Glutamatergic neuron (in vitro differentiated cells): ENCODE measurements at places on chromosomes 1 and 21.

DNA sequence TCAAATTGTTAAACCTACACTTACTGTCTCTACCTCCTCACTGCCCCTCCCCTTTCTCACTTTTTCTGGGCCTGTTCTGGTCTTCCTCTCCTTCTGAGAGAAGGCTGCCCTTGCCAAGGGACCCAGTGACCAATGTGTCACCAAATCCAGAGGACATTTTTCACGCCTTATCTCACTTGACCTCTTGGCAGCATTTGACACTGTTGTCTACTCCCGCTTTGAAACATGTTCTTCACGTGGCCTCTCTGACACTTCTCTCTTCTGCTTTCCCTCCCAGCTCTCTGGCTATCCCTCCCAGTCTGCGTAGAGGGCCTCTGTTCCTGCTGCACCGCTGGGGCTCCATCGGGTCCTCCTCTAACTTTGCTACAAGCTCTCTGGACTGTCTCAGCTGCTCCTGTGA is 25.3 kb downstream of the KCNQ4 start:
- H3K4me1 ChIP-seq = peaks cover 4% of the 10 kb centered on the region
- no peak overlapping the region for H3K4me3 ChIP-seq
- DNase-seq = no peak
- H3K36me3 ChIP-seq = peaks cover 6% of the 10 kb centered on the region

GRCh38 chr1:97340951-97341350 is 579.9 kb downstream of the DPYD start:
- no peaks in the 10 kb centered on the region for H3K27me3 ChIP-seq
- H3K36me3 ChIP-seq = no peaks in the 10 kb centered on the region
- DNase-seq = no peak
- peaks cover 5% of the 10 kb centered on the region for H3K4me1 ChIP-seq
- no peak overlapping the region for H3K27ac ChIP-seq

DNA sequence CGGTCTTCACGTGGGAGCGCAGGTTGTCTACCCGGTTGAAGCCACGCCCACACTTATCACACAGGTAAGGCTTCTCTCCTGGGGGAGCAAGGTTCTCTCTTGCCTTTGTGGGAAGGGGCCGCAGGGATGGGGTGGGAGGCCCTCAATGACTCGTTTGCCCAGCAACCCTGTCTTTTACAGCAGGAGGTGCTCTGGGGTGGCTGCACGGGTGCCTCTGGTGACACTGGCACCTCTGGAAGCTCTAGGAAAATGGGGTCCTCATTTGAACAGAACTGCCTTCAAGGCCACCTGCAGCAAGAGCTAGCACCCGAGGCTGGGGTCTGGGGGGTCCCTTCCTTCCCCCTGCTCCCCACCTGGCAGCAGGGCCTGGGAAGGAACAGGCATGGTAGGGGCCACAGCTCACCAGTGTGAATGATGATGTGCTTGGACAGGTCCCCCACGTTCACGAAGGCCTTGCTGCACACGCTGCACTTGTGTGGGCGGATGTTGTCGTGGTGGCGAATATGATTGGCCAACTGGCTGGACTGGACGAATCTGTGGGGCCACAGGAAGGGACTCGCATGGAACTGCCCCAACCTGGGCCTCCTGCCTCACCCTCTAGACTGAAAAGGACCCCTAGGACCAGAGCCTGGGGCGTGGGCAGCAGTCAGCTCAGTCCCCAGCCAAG is 33.1 kb downstream of the ZBTB17 start:
- no peak overlapping the region for H3K27ac ChIP-seq
- H3K4me1 ChIP-seq = peaks cover 11% of the 10 kb centered on the region
- no peak overlapping the region for H3K4me3 ChIP-seq
- H3K27me3 ChIP-seq = peaks cover 8% of the 10 kb centered on the region

DNA sequence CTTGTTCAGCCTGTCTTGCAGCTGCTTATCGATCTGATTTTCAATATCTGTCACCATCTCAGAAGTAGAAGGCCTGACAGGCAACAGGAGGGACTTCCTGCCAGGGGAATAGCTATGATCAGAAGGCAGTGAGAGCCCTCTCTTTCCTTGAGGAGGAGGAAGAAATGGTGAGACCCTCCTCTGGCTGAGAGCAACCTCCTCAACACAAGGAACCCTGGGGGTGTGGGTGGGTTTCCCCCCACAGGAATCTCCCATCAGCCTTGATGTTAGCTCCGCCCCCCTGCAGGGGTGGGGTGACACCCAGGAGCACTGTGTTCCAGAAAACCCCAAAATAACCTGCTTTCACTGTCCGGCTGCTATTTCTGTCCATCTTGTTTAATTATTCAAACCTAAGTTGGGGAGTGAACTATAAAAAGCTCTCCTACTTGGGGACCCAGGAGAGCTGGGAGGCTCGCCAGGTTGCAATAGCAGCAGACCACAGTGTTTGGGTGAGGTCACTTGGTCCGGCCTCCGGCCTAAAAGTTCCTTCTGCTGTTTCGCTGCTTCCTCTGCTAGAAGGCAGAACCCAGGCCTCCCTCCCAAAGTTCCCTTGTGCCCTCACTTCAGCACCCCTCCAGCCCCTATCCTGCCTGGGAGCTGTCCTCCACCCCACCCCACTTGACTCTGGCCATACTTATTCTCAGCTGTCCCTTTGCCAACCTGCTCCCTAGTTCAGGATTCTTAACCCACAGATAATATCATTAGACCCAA is 7.8 kb upstream of the MEF2D start:
- H3K27me3 ChIP-seq = peaks cover 23% of the 10 kb centered on the region
- no peaks in the 10 kb centered on the region for H3K36me3 ChIP-seq
- H3K4me3 ChIP-seq = no peak overlapping the region
- H3K4me1 ChIP-seq = peaks cover 33% of the 10 kb centered on the region
- H3K27ac ChIP-seq = no peak overlapping the region
- DNase-seq = no peak

DNA sequence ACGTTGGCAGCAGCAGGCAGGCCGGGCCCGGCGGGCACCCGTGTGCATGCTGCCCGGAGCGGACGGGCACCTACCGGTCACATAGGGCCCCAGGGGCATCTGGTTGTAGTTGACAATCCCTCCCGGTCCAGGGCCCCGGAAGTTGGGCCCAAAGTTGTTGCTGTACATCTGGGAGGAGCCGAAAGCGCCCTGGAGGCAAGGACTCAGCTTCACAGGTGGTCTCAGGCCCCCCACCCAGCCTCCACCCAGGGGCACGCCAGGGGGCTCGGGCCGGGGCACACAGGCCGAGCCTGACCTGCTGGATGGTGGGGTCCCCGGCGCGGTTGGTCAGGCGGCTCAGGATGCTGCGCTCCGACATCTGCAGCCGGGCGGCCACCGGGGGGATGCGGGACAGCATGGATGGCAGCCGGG is 60.6 kb downstream of the KCNAB2 start:
- DNase-seq = peak; percentile 24
- H3K4me1 ChIP-seq = no peaks in the 10 kb centered on the region
- no peaks in the 10 kb centered on the region for H3K36me3 ChIP-seq
- no peak overlapping the region for H3K27ac ChIP-seq

GRCh38 chr1:54046671-54047383 is 6.2 kb downstream of the TMEM59 start:
- peaks cover 12% of the 10 kb centered on the region for H3K4me1 ChIP-seq
- no peaks in the 10 kb centered on the region for H3K36me3 ChIP-seq
- no peak overlapping the region for H3K4me3 ChIP-seq
- H3K27me3 ChIP-seq = peaks cover 2% of the 10 kb centered on the region
- no peak for DNase-seq

- H3K27me3 ChIP-seq = no peaks in the 10 kb centered on the region
- no peaks in the 10 kb centered on the region for H3K4me1 ChIP-seq
- H3K27ac ChIP-seq = no peak overlapping the region
Observed at GRCh38 chr1:238487931-238488330, 597.2 kb upstream of the ZP4 start.

GRCh38 chr1:8911416-8912309 is 33.2 kb upstream of the ENO1 start:
- H3K4me3 ChIP-seq = no peak overlapping the region
- no peak overlapping the region for H3K27ac ChIP-seq
- DNase-seq = no peak
- H3K36me3 ChIP-seq = no peaks in the 10 kb centered on the region
- H3K4me1 ChIP-seq = peaks cover 7% of the 10 kb centered on the region

DNA sequence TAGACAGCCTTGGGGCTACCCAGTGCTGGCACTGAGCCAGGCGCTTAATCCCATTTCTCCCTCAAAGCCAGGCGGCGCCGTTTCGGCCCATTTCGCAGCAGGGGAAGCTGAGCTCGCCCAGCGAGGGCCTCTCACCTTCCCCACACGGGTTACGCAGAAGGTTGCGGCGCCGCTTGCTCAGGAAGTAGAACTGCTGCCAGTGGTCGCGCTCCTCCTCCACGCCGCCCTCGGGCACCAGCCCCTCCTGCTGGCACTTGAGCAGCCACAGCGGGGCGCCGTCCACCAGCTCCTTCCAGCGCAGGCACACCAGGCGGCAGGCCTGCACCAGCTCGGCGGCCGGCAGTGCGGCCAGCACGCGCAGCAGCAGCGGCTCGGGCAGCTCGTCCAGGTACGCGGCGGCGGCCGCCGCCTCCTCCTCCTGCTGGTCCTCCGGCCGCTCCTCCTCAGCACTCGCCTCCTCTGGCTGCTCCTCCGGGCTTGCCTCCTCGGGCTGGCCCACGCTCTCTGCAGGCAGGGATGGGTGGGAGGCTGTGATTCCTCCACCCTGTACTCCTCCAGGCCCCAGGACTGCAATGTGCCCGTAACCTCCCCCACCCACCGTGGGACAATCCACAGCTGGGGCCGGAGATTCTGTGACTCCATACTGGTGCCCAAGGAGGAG is 3.8 kb downstream of the FBXO2 start:
- H3K27ac ChIP-seq = peak overlapping the region; percentile 8
- H3K4me1 ChIP-seq = peaks cover 9% of the 10 kb centered on the region
- peaks cover 8% of the 10 kb centered on the region for H3K27me3 ChIP-seq
- peak overlapping the region; percentile 71 for H3K4me3 ChIP-seq

- peaks cover 18% of the 10 kb centered on the region for H3K4me1 ChIP-seq
- no peaks in the 10 kb centered on the region for H3K36me3 ChIP-seq
- no peak overlapping the region for H3K4me3 ChIP-seq
- no peak for DNase-seq
- no peak overlapping the region for H3K27ac ChIP-seq
Observed at GRCh38 chr1:205275133-205275532, 46.4 kb downstream of the NUAK2 start.

DNA sequence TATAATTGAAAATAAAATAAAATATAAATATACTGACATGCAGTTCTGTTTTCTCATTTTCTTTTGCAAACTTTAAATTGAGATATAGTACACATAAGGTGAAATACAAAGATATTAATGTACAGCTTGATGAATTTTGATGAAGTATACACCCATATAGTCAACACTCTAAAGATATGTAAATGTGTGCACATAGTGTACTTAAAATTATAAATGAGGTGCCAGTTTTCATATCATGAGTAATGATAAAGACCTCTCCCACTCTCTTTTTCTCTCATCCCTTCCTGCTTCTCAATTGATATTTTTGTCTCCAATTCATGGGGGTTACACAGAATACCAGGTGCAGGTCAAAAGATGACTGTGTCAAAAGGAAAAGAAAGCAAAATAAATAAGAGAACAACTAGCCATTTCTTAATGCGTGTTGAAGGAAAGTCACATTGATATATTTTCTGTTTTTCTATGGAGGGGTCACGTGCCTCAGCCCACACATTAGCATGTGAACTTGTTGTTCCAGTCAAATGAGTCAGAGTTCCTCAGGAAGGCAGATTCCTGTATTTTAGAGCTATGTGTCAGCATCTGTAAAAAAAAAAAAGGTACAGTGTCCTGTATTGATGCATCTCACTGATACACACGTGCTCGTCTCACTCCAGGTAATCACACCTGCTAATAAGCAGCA is 64.3 kb upstream of the HOOK1 start:
- H3K4me3 ChIP-seq = no peak overlapping the region
- no peak for DNase-seq
- no peaks in the 10 kb centered on the region for H3K27me3 ChIP-seq
- no peak overlapping the region for H3K27ac ChIP-seq
- peaks cover 2% of the 10 kb centered on the region for H3K4me1 ChIP-seq

DNA sequence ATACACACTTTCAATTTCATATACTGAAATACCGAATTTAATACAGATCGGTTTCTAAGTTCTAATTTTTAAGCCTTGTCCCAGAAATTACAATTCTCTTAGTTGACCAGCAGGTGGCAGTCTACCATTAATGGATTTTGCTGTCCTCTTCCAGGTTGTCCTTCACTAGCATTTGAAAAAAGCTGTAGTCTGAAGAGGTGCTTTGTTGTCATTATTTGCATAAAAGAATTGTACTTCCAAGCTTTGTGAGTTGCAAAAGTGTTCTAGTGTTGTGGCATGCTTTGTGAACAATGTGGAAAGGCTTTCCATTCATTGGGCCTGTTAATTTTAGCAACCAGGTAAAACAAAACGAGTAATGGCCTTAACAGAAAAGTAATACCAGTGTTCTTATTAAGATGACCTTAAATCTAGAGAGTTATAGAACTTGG is 193.6 kb downstream of the RPS6KC1 start:
- no peaks in the 10 kb centered on the region for H3K27me3 ChIP-seq
- DNase-seq = no peak
- peaks cover 17% of the 10 kb centered on the region for H3K4me1 ChIP-seq

- no peaks in the 10 kb centered on the region for H3K36me3 ChIP-seq
- DNase-seq = no peak
- peaks cover 1% of the 10 kb centered on the region for H3K27me3 ChIP-seq
- H3K4me1 ChIP-seq = peaks cover 12% of the 10 kb centered on the region
- H3K4me3 ChIP-seq = no peak overlapping the region
- H3K27ac ChIP-seq = no peak overlapping the region
Observed at GRCh38 chr1:232176222-232176621, 453.7 kb downstream of the SIPA1L2 start.

DNA sequence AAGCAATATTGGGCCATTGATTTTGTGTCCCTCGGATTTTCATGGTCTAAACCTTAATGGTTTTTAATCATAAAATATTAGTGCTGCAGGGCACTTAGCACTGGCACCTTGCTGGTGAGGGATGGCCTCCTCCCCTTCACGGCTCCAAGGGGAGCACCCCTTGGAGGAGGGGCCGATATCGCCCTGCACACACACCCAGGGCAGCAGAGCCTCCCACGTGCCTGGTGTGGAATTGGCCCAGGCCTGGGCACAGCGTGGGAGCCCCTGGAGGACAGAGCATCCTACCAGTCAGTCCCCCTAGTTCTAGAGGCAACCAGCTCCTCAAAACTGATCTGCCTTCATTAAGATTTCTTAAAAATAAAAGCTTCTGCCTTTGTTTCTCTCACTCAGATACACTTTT is 90.7 kb upstream of the CSF3R start:
- peaks cover 56% of the 10 kb centered on the region for H3K4me1 ChIP-seq
- H3K27ac ChIP-seq = peak overlapping the region; percentile 96
- H3K36me3 ChIP-seq = peaks cover 5% of the 10 kb centered on the region
- H3K27me3 ChIP-seq = peaks cover 36% of the 10 kb centered on the region

DNA sequence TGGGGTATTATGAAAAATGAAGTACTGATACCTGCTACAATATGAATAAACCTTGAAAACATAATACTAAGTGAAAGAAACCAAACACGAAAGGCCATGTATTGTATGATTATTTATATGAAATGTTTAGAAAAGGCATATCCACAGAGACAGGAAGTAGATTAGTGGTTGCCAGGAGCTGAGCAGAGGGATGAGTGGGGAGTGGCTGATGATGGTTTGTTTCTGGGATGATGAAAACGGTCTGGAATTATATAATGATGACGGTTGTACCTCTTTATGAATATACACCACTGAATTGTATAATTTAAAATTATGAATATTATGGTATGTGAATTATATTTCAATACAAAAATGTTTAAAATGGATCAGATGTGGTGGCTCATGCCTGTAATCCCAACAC is 63.8 kb upstream of the MPC2 start:
- H3K27me3 ChIP-seq = no peaks in the 10 kb centered on the region
- H3K4me3 ChIP-seq = no peak overlapping the region
- no peak for DNase-seq
- peaks cover 11% of the 10 kb centered on the region for H3K4me1 ChIP-seq
- H3K36me3 ChIP-seq = no peaks in the 10 kb centered on the region

GRCh38 chr21:24160528-24160927 is 1446.8 kb downstream of the MRPL39 start:
- H3K4me1 ChIP-seq = no peaks in the 10 kb centered on the region
- no peak for DNase-seq
- no peak overlapping the region for H3K4me3 ChIP-seq
- H3K27ac ChIP-seq = no peak overlapping the region
- no peaks in the 10 kb centered on the region for H3K36me3 ChIP-seq
- peaks cover 2% of the 10 kb centered on the region for H3K27me3 ChIP-seq
